ENCODE measurements at places on chromosomes 5 and 9.

GRCh38 chr9:98929071-98929470, 14.6 kb upstream of the COL15A1 start:
- DNase-seq: no peak

DNA sequence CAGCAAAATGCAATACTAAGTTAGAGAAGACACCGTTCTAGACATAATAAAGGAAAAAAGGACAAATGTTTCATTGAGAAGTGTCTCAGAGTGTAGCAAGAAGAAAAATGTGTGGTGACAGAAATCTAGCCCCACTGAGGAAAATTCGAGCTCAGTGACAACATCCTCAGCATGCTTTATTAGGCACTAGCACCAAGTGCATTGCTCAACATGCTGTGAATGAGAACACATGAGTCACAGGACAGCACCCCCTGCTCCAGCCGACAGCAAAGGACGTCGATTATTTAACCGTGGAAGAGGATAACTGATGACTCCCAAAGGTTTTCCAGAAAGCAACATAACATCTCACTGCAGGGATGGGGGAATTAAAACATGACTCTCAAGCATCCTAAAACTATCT, 182.7 kb downstream of the GNAQ start:
- DNase-seq: peak; percentile 94

DNA sequence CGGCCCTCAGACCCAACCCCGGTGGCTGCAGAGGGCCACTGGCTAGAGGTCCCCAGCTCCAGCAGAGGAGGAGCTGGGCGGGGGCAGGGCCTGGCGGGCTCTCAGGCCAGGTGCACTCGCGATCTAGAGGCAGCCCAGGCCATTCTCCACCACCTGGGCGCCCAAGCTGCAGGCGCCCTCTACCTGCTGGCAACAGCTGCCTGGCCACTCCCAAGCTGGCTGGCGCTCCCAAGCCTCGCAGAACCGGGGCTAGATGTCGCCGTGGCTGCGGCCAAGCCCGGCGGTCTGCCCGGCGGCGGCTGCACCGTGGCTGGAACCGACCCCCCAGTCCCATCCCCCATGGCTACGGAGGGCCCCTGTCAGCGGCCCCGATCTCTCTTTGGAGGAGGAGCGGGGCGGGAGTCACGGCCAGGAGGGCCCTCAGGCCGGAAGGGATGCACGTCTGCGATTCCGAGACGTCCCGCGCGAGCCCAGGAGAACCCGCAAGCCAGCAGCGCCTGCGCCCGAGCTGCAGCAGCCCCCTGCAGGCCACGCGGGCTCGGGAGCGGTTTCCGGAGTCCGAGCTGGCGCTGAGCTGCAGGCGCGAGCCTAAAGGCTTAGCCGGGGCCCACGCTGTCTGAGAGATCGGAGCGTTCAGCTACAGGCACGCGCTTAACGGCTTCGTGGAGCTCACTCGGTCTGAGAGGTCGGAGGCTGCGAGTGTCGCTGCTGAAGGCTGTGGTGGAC, 44.3 kb upstream of the BICD2 start:
- no peak for DNase-seq

DNA sequence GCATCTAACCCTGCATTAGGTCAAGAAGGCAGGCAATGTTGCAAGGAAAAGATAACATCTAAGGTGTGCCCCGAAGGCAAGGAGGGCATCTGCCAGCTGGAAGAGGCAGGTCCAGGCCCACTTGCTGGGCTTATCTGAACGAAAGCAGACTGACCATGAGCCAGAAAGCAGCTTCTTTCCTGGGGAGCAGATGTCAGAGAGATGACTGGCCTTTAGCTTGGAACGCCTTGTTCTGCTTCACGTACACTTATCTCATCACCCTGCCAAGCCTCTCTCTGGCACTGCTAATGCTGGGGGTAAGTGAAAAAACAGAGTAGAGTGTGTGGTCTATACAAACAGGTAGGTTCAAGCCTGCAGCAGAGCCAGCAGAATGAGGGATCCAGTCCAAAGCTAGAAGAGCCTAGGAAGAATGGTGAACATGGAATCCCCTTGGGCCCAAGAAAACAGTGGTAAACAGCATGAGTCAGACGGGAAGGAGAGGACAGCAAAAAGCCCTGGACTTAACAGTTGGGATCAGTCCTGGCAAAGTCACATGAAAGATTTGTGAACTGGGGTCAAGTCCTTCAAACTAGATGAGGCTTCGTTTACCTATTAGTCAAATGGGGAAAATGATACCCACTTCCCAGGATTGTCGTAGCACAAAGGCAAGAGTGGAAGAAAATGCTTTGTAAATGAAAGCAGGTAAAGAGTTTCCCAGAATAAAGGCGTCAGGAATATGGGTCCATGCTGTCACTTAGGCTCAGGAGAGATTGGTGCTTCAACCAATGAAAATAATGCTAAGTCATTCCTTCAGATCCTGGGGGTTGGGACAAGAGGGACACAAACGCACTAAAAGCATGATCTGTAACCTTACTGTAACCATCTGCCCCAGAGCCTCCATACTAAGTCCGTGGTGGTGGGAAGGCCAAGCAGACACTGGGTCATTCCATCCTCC, 200.9 kb downstream of the SLIT3 start:
- DNase-seq: peak; percentile 11

GRCh38 chr5:178287791-178288105, 55.1 kb upstream of the PHYKPL start:
- DNase-seq: no peak

GRCh38 chr9:76886318-76886717, 19.6 kb downstream of the PRUNE2 start:
- DNase-seq: no peak

Measured in ascending aorta (tissue), 2 donors.